ENCODE measurements at places on chromosomes 16 and 17.

DNA sequence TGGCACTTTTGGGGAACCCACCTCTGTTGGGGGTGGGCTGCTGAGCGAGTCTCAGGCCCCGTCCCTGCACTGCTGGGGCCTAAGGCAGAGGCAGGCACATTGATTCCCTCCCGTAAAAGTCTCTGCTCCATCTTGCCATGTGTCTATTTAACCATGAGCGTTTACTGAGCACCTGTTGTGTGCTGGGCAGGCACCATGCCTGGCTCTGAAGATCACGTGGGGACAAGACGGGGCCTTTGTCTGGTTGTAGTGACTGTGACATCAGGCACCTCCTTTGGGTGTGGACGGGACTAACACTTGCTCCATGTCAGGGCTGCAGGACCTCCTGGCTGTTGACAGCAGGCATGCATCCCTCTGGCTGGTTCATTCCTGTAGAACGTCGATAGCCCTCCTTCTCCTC, 204.7 kb upstream of the CIBAR2 start:
- DNase-seq = no peak

DNA sequence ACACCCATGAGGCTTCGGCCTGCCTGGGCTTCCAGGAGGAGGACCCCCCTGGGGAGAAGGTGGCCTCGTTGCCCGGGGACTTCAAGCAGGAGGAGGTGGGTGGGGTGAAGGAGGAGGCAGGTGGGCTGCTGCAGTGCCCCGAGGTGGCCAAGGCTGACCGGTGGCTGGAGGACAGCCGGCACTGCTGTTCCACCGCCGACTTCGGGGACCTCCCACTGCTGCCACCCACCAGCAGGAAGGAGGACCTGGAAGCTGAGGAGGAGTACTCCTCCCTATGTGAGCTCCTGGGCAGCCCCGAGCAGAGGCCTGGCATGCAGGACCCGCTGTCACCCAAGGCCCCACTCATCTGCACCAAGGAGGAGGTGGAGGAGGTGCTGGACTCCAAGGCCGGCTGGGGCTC, 41.5 kb downstream of the SREBF1 start:
- no peak for DNase-seq

- no peak for DNase-seq
Measured at GRCh38 chr17:37197336-37197735, 178.4 kb upstream of the C17orf78 start.

DNA sequence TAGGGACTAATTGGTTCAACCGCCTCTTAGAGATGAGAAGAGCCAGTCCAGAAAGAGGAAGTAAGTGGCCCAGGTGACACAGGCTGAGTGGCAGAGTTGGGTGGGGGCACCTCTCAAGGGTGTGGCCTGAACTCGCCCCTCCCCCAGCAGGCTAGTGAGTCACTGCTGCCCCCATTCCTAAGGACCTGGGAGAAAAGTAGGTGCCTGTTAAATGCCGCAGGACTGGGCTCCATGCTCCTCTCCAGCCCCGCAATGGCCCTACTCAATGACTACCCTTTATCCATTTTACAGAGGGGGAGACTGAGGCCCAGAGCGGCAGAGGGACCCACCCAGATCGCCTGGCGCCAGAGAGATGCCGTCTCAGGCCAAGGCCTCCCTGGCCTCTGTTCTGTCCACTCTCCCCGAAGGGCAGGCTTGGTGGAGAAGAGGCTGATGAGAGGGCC, 8.1 kb downstream of the TMEM235 start:
- no peak for DNase-seq

- no peak for DNase-seq
Measured at GRCh38 chr16:48330189-48330840, 54.9 kb downstream of the SIAH1 start.

All from ELR (cell line).